ENCODE measurements at places on chromosomes 7 and 10.

DNA sequence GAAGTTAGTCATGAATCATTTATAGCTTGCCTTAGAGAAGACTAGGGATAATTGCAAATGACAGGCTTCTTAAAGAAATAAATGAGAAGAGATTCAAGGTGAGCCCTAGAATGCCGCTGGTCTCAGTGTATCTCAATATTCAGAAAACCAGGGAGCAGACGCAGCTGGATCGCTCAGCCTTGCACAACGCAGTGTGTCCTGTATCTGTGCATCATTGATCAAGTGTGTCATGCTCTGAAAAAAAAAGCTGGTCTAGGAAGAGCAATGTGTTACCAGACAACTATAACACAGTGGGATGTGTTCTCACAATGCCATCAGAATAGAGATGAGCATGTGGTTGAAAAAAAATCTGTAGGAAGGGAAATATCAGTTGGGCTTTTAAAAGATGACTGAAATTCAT is 230.1 kb downstream of the CALN1 start:
- DNase-seq = no peak

GRCh38 chr10:32205670-32206069 is 141.3 kb downstream of the EPC1 start:
- no peak for DNase-seq

GRCh38 chr10:61971003-61971325 is 69.5 kb downstream of the ARID5B start:
- DNase-seq = no peak

DNA sequence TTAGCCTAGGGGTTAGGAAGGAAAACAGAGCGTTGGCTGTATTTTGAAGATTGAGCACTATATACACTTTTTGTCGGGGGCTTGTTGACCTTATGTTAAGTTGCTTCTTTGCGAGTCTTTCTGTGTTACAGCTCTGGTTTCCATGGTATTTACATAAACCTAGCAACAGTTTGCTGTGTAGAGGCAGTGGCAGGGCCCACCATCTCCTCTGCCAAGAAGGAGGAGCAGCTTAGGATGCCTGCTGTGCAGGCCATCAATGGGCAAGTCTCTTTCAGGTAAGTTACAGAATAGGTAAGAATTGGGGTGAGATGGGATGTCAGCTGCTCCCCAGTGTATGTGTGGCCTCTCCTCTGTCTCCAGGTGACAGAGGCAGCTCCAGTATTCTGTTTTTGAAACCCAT is 485.5 kb downstream of the LRMDA start:
- DNase-seq = no peak

DNA sequence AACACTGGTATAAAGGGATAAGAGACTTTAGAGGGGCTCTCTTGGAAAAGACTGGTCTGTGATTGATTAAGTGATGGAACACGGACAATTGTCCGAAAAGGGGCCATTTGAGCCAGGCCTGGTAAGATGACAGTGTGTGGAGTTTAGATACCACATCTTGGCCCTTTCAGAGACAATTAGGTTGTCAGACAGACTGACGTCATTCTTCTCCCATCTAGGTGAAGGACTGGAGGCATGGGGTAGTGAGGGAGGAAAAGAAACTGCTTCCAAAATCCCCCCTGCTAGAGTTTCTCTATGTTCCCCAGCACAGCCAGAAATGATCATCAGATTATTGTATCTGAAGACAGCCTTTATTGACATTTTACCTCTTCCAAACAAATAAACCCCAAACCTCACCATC is 84.8 kb upstream of the MYO3A start:
- DNase-seq = no peak

DNA sequence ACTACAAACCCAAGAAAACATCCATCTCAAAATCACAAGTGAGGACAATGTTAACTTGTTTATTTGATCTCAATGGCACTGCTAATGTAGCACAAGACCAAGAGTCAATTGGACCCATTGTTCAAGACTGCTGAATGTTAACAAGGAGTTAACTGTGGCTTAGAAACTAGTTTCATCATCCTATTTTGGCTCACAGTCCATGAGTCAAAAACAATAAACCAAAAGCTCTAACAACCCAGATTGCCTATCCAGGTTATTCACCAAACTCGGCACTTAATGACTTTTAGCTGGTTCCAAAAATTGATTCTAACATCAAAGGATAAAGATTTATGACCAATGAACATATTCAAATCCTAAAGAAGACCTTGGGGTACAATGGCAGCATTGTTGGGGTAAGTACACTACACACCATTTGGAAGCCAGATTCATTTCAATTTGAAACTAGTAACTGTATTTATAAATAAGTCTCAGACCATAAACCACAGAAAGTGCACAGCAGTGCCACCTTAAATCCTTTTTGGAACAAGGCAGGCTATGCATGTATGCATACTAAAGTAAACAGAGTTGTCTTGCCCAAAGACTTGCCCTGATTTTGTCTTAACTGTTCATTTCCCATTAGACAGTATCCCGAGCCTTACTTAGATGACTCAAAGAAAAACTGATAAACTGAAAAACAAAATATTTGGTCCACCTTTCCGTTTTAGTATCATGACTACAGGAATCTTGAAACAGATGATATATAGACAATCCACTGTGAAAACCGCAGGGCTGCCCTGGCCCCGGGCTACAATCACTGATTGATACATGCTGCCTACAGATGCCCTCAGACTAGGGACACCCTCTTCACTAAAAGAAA is 84.5 kb downstream of the SRPK2 start:
- no peak for DNase-seq

- DNase-seq = no peak
Measured at GRCh38 chr7:148561099-148561498, 29.5 kb upstream of the C7orf33 start.

- DNase-seq = no peak
Measured at GRCh38 chr10:74500026-74500704, 326.2 kb upstream of the KAT6B start.

- no peak for DNase-seq
Measured at GRCh38 chr7:120337308-120337907, 64.4 kb downstream of the KCND2 start.

GRCh38 chr10:126838316-126838715 is 66.9 kb upstream of the DOCK1 start:
- DNase-seq = peak; percentile 20

DNA sequence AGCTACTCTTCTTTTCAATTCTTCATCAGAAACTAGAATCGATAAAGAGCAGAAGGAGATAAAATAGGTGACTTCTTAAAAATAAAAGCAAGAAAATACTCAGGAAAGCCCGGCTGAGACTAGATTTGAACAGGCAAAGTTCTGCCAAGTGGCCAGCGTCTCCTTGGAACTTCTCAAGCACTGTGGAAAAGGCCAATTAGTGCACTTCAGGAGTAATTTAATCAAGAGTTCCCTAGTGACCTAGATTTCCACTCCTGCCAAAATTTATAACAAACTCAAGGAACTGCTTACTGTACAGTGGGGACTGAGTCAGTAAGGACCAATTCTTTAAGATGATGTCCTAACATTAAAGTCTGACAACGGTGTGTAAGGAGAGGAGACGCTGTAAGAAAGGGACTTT is 57.3 kb downstream of the CHCHD3 start:
- no peak for DNase-seq

DNA sequence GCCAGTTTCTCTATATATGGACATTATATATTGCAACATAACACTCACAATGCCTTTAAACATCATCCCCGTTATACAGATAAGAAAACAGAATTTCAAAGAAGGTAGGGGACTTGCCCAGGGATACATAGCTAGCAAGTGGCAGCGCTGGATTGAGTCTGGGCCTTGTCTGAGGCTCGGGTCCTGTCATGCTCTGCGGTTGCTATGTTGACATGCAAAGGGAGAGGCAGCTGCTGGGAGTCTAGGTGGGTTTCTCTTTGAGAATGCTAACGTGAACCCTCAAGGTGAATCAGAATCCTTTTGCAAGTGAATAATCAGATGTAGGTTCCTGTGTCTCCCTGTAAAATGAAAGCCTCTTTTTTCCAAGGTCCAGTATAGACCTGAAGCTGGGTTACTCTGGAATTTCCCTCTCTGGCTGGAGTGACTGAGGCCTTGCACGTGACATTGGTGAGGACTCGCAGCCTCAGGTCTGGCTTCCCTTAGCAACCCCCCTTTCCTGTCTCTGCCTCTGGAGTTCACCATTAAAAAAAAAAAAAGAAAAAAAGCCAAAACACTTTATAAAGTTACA is 38.9 kb downstream of the TCF7L2 start:
- no peak for DNase-seq

DNA sequence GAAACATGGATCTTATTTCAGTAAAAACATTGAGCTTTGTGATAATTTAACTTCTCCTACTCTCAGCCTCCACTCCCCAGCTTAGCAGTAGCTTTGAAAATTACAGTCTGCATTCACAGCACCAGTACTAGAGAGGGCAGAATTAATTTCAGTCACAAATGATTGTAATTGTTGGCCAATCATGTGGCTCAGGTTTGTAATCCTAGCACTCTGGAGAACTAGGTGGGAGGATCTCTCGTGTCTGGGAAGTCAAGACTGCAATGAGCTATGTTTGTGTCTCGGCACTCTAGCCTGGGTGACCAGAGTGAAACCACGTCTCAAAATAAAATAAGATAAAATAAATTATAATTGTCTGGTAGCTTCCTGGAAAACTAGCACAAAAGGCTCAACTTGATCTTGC is 620.9 kb downstream of the TNS3 start:
- DNase-seq = no peak

GRCh38 chr10:125482108-125482507 is 200.9 kb downstream of the TEX36 start:
- no peak for DNase-seq
